ENCODE measurements at places on chromosomes 6 and 20.

DNA sequence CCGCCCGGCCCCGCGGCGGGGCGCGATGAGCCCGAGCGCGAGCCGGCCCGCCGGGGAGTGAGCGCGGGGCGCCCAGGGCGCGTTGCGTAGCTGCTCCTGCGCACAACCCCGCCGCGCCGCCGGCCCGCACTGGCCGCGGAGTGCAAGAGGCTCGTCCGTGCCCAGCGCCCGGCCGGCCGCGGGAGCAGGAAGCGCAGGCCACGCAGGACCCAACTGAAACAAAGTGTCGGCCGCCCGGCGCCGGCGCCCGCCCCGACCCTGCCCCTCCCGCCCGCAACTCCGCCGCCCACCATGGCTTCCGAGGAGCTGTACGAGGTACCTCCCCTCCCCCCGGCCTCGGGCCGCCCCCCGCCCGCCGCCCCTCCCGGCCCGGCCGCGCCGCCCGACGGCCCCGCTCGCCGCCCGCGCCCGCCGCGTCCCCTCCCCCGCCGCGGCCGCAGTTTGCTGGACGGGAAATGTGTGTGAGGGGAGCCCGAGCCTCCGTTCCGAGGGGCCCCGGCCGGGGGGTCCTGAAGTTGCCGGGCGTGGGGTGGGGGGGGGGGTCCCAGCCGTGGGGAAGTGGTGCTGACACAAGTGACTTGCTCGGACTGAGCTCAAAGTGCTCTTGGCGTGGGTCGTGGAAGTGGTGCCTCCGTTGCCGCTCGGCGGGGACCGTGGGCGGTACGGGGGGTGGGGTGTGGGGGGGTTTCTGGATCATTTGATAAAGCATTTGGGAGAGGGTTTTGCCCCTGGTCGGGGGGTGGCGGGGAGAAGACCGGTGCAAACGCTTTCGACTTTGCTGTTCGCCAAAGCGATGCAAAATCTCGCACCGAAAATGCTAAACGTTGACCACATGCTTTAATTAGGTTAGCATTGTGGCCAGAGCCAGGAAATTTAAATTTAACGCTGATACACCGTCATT lies 539 bp downstream of the CDYL start:
- DNase-seq, result no peak

DNA sequence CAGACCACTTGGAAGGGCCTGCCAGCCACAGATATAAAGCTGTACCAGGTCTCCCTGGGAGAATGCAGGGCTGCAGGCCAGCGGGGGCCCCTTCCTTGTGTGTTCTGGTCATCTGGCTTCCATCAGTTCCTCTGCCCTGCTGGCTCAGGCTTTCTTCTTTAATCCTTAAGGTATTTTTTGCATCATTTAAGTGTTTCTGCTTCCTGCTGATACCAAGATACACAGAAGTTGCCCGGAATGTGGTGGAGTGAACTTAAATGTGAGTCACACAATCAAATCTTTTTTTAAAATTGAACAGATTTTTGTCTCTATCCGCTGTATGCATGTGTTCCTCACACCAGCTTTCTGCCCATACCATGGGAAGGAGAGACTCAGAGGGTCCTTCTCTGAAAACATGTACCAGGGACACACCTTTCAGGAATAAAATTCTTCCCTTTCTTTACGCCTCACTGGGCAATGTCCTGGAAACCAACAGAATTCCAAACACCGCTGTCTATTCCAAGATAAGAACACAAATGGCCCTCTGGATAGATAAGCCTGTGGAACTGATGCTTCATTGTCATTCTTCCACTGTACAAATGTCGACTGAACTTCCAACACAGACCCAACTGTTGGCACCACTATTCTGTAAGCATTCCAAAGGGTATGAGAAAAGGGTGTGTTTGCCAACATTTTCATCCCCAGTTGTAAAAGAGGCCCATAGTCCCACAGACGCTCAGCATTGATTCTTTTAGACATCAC lies 206.2 kb upstream of the MYLIP start:
- DNase-seq, result no peak

GRCh38 chr6:165799391-165800153 lies 136.5 kb upstream of the PDE10A start:
- DNase-seq, result no peak

- no peak for DNase-seq
Measured at GRCh38 chr6:119231394-119231793, 118.2 kb downstream of the MAN1A1 start.

- no peak for DNase-seq
Measured at GRCh38 chr20:46237227-46237626, 71.1 kb downstream of the CDH22 start.

- no peak for DNase-seq
Measured at GRCh38 chr6:132219901-132220300, 181.4 kb downstream of the MOXD1 start.

GRCh38 chr20:653590-654416 lies 803 bp upstream of the SRXN1 start:
- no peak for DNase-seq

DNA sequence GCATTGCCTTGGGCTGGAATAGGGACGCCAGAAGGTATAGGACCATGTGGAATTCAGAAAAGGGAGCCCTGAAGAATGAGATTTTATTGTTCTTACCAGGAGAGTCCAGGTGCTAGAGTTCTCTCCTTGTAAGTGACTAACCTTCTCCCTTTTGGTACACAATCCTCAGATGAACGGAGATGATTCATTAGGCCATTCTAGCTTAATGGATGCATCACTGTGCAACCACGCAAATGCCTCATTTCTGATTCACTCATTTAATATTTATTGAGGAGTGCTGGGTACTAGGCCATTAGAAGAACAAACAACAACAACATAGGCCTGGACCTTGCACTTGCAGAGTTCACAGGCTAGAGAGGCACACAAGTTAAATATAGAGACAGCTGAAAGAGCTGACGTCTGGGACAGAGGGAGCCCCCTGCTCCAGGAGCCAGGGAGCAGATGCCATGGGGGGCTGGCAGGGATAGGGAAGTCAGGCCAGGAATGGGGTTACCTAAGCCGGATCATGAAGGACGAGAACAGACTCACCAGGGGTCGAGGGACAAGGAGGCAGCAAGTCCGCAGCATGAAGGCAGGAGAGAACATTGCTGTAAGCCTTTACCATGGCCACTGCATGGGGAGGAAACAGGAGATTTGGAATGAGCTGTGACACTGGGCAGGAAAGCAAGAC lies 179.5 kb upstream of the AKAP12 start:
- no peak for DNase-seq

- no peak for DNase-seq
Measured at GRCh38 chr6:158552796-158553138, 7.1 kb upstream of the TMEM181 start.

- DNase-seq, result no peak
Measured at GRCh38 chr20:8756410-8756809, 312.5 kb upstream of the PLCB4 start.

DNA sequence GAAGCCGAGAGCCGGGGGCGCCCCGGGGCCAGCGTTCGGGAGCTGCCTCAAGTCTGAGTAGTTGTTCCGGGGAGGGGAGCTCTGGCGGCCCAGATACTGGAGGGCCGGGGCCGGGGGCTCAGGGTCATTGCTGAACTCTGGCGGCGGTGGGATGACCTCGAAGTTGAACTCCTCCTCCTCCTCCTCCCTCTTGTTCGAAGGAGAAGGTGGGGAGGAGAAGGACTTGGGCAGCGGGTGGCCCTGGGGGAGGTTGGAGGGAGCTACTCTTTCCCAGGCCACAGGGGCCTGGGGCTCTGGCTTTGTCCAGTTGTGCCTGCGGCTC lies 37.7 kb downstream of the C6orf132 start:
- no peak for DNase-seq

- DNase-seq, result no peak
Measured at GRCh38 chr20:14616003-14616402, 278.6 kb upstream of the FLRT3 start.

GRCh38 chr20:20489648-20490341 lies 121.9 kb downstream of the INSM1 start:
- no peak for DNase-seq

DNA sequence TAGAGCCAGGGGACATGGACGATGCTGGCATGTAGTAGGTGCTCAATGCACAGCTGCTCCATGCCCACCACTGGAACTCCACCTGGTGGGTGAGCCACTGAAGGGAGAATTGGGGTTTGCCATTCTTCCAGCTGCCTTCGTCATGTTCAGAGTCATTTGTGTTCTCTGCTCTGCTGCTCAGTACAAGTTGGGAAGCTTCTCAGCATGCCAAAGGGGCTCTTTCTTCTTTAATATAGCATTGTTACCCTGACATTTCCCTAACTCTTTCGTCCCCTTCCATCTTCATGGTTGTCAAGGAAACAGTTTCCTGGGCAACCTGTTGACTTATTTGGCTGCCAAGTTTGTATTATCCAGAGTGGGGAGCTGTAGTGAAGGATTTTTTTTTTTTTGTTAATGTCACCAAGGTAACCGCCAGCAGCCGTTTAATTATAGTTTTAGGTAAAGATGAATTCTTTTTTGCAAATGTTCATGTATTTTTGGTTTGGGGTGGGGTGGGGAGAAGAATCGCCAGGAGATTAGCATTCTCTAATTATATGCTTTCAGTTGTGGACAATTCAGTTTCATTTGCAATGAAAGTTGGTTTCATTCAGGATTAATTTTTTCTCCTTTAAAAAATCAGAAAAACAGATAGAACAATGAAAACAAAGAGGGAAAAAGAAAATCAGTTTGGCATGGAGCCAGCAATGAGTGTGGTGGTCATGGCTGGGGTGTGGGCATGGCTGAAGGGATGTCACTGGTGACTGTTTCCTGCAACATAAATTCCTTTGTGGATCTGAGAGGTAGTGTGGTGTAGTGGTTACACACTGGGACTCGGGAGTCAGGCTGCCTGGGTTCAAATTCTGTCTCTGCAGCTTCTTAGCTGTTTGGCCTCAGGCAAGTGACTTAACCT lies 73.0 kb upstream of the KCNG1 start:
- no peak for DNase-seq

GRCh38 chr6:165184192-165184979 lies 125.0 kb downstream of the C6orf118 start:
- DNase-seq, result no peak

DNA sequence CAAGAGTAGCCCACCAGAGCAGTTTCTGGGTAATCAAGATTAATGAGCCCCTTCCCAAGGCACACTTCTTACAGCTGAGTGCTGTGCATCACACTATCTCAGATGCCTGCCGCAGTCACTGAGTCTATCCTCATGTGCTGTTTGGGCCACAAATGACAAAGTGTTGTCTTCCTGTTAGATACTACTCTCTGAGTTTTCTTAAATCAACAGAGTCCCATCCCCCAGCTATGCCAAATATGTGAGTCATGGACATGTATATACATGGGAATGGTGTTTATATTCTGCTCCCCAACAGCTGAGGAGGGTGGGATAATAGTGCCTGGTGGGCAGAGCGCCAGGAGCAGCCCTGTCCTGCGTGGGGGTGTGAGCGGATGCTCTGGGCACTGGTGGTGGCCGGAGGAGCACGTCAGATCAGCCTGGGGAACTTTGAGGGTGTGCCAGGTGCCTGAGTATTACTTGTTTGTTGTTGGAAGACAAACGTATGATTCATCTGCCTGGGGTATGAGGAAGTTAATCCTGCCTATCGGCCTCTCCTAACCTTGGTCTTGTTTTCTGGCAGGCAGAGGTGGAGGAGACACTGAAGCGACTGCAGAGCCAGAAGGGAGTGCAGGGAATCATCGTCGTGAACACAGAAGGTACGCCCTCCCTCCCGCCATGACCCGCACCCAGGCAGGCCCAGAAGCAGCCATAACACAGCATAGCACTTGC lies 9.6 kb downstream of the DYNLRB1 start:
- DNase-seq, result no peak

GRCh38 chr6:3841711-3842565 lies 7.2 kb upstream of the FAM50B start:
- DNase-seq, result no peak

DNA sequence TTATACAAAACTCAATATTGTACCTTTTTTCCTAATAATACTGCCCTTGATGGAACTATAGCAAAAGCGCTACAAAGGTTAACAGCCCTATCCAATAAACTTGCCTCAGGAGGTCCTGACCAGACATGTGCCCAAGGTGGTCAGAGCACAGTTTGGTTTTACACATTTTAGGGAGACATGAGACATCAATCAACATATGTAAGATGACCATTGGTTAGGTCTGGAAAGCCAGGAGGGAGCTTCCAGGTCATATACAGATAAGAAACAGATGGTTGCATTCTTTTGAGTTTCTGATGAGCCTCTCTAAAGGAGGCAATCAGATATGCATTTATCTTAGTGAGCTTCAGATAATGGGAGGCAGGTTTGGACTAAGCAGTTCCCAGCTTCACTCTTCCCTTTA lies 91.6 kb downstream of the PLG start:
- no peak for DNase-seq

DNA sequence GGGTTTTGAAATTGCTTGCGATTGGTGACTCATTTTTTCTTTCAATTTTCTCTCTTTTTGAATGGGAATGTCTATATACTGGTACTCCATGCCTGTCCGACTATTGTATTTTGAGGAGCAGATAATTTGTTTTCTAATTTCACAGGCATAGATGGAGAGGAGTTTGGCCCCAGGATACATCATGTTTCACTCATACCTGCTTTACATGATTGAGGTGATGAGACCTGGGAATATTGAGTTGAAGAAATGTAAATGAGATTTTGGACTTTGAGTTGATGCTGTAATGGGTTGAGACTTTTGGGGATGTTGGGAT lies 253.1 kb upstream of the RAB32 start:
- no peak for DNase-seq

- no peak for DNase-seq
Measured at GRCh38 chr20:12112089-12112474, 194.4 kb downstream of the BTBD3 start.

DNA sequence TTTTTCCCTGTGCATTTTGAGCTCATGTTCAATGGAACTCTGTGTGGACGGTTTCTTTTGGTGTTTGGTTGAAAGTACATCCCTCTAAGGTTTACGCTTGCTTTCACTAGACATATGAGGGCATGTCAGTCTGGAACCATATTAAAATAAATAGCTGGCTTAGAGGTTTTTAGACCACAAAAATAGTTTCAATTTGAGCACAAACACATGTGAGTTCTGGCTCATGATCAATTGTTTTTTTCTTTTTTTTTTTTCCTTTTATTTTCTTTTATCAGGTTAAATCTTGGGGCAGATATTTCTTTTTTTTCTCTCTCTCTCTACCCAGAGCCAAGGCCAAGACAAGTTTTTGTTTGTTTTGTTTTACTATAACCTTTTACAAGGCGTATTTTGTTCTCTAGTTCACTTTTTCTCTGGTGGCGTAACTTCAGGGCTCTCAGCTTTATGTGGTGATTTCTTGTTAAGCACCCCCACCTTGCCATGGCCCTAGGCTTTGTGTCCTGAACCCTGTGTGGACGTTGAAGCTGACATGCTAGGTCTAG lies 92.9 kb downstream of the SHLD1 start:
- DNase-seq, result no peak

DNA sequence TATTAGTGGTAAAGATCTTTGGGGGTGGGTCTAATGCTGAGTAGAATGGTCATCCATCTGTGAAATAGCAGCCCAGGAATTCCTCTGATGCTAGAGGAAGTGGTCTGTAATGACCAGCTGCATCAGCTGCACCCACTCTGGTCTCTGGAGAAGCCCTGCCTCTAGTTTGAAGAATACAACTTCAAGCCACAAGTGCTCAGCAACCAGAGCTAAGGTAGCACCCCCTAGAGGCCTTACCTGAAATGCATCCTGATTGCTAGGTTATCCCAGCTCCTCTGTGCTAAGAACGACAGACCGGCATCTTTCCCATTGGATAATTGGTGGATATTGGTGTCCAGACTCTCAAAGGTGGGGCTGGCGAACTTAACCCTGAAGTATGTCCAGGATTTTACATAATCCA lies 58.2 kb downstream of the DNAH8 start:
- DNase-seq, result no peak
